Activated gamma-delta T cell (primary cell): ENCODE measurements at places on chromosomes 7 and 10.

DNA sequence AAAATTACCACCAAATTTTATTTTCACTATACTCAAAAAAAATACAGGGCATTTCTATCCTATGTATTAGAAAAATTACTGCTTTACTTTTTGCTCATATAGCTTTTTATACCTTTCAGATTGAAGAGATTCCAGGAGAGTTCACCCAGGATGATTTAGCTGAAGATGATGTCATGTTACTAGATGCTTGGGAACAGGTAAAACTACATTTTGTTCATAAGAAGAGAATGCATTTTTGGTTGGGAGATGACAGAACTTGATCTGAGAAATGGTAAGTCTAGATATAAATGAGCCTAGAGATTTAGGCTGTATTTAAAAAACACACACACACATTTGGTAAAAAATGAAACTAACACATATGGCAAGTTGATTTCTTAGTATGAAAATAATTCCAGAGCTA lies 38.1 kb upstream of the ARL4A start:
- DNase-seq: no peak

- DNase-seq: no peak
These were observed at the start of gene STK31 for GRCh38 chr7:23710000-23710399. Gene STK31, plus strand, starts transcription at chr7:23710219. Its CDS starts 67 bp downstream, at chr7:23710286.

GRCh38 chr10:63614371-63614891 lies 93.2 kb downstream of the REEP3 start:
- no peak for DNase-seq

DNA sequence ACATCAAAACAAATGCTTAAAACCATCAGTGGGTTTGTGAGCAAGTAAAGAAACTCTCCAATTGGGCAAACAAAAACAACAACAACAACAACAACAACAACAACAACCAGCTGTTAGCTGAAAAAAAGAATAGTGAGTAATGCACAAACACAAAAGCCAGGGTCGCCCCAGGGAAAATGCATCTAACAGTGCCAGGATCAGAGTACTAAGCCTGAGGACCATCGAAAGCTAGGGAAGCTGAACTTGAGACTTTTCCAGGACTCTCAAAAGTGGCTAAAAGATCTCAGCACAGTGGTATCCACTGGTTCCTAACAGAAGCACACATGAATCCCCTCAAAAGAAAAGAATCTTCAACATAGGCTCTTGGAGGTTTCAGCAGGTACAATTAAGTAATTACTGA lies 83.3 kb downstream of the CPXM2 start:
- DNase-seq: no peak

DNA sequence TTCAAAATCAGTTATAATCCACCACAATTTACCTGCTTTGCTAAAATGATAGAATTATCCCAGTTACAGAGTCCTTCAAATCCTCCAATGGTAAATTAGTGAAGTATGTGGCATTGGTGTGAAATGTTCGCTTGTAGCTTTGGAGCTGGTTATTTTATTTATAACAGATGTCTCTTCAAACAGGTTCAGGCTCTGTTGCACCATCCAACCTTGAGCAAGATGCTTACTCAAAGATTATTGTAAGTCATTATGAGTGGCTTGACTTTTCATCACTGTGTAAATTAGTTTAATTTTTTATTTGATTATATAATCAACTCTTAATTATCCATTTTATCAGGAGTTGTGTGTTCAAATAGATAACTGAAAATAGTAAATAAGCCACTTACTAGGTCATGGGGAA lies 99.4 kb downstream of the BTRC start:
- DNase-seq: no peak

- no peak for DNase-seq
These were observed 29.1 kb downstream of the RSU1 start for GRCh38 chr10:16788125-16788524.
